Left lung (tissue), 14 donors: ENCODE measurements at places on chromosomes 11 and 22.
A peak's percentile ranks its signal among the peaks of the same experiment; 100 is the strongest.

DNA sequence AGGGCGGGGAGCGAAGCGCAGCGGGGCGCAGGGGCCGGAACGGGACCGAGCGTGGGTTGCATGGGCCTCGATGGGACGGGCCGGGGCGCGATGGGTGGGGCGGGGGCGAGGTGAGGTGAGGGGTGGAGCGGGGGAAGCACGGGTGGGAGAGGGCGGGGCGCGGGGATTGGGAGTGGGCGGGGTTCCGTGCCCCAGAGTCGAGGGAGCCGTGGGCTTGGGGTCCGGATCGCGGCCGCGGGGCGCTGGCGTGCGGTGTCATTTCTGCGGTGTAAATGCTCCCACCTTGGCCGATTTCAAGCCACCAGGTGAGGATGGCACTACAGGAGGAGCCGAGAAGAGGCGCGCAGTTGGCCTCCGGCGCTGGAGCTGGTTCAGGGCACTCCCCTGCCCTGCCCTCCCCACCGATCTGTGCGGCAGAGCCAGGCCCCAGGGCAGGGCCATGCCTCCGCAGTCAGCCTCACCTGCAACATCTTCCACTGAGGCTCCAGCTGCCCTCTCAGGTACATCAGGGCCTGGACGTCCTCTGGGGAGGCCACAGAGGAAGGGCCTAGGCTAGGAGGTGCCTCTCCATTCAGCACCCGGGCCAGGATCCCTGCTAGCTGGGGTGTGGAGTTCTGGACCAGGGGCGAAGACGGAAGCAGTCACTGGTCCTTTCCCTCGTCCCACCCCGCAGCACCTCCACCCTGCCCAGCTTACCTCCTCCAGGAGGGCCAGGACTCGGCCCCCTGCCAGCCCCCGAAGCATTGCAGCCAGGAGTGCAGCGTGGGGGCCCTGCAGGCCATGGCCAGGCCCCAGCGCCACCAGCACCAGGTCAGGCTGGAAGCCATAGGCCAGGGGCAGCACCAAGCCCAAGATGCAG lies 620 bp upstream of the TUBGCP6 start:
- no peak for DNase-seq

- no peak for DNase-seq
Measured at GRCh38 chr11:40819230-40819629, 640.2 kb downstream of the LRRC4C start.

- DNase-seq: no peak
Measured at GRCh38 chr11:129316781-129317180, 58.9 kb upstream of the BARX2 start.

DNA sequence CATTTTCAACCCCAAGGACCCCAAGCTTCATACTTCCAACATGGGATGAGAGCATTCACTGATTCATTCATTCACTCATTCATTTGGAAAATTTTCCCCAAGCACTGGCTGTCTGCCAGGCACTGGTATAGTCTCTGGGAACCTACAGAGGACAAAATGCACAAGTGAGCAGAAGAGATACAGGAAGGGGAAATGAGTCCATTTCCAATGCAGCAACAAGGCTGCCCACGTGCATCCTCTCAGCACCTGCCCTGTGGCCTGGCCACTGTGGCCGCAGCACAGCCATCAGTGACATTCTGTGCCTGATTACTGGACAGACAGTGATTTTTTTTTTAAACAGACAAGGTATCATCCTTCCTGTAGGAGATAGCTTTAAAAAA lies 96.0 kb upstream of the PITPNB start:
- DNase-seq: no peak

DNA sequence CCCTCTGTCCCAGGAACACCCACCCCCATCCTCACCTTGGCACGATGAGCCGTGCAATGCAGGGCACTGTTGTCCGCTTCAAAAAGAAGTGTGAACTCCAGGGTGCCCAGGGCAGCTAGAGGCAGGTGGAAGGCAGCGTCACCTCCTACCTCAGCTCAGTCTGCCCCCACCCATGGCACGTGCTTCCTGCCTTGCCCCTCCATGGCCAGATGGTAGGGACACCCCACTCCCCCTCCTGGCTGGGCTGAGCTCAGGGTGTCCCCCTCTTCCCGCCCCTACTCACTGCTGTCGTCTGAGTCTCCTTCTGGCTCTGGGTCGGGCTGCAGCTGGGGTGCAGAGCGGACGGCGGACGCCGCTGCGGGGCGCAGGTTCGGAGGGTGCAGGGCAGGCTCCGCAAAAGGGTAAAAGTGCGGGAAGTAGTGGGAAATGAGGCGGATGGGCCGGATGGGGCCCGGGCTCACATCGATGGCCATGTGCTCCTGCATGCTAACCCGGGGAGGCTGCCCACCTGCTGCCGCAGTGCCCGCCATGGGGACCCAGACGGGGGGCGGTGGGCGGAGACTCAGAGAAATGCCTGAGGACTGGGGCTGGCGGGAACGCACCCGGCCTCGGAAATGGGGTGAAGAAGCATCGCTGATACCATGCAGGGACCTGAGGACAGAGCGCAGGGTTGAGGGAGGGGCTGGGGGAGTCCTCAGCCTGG lies 9.1 kb downstream of the NDUFV1 start:
- DNase-seq: no peak

GRCh38 chr22:48779211-48779643 lies 1048.4 kb downstream of the BRD1 start:
- DNase-seq: no peak

DNA sequence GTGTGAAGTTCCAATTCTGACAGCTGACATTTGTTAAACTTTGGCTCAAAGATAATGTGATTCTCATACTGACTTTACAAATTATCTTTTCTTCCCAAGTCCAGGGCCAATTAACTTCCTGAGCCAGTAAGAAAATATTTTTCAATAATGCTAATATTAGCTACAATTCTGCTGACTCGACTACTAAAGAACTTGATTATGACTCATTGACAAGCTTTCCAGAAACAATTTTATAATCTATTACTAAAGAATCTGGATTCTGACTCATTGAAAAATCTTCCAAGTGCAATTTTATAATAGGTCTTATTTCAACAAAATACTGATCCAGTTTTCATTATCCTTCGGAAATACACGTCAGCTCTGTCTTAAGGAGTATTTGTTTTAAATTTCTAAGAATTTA lies 12.9 kb upstream of the XKR3 start:
- no peak for DNase-seq

DNA sequence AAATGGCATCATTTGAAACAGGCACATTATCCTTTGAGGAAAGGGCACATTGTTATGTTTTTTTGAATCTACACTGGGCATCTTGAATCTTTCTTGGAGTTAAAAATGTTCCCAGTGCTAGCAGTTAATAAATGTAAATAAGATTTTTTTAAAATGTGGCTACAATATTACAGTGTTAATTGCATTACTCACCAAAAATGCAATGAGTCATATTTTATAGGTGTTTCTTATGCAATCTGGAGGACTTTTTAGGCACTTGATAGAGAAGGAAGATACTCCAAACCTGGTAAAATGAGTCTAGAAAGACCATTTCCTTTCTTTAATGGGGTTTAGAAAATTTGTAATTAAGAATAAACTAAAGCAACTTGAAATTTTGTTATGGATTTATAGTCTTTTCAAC lies 238.0 kb downstream of the METTL15 start:
- DNase-seq: no peak

- no peak for DNase-seq
Measured at GRCh38 chr22:48425091-48425506, 1402.6 kb downstream of the BRD1 start.

- peak; percentile 87 for DNase-seq
Measured at GRCh38 chr11:67054836-67055523, 1.7 kb upstream of the RHOD start.

DNA sequence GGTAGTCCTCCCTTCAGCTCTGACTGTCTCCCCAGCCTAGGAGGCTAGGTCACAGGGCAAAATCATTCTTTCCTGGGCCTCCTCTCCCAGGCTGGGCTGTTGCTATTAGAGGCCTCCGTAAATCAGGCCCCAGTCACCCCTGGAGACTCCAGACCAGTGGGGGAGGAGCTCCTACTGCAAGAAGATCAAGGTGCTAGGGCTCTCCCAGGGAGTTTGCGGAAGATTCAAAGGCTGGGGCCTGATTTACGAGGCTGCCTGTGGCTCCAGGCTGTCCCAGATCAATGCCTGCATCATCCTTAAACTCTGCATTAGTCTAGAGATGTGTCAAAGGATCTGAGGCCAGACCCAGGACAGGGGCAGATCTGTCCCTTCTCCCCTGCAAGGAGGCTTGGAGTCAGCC lies 346.2 kb downstream of the TENM4 start:
- DNase-seq: no peak

DNA sequence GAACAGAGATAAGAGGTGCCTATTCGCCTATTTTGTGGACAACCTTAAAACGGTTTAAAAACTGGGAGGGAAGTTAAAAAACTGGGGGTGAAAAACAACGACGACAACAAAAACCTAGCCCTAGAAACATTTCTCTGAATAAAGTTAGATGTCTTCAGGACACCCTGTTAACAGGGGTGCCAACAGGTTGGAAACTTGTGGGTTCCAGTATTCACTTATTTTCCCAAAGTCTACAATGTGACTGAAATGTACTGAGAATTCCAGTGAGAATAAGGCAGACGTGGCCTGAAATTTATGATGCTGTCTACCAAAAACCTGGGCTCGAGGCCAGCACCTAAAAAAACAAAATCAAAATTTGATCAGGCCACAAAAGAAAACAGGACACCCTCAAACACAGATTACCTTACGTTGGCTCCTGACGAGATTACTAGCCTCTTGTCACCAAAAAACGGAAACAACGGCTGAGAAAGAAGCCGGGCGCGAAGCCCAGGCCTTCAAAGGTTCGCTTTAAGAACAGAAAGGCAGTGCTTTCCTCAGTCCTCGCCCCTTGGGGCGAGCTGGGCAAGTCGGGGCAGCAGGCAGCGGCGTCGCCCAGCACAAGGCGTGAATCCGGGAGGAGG lies 906 bp downstream of the CCDC90B start:
- DNase-seq: no peak

DNA sequence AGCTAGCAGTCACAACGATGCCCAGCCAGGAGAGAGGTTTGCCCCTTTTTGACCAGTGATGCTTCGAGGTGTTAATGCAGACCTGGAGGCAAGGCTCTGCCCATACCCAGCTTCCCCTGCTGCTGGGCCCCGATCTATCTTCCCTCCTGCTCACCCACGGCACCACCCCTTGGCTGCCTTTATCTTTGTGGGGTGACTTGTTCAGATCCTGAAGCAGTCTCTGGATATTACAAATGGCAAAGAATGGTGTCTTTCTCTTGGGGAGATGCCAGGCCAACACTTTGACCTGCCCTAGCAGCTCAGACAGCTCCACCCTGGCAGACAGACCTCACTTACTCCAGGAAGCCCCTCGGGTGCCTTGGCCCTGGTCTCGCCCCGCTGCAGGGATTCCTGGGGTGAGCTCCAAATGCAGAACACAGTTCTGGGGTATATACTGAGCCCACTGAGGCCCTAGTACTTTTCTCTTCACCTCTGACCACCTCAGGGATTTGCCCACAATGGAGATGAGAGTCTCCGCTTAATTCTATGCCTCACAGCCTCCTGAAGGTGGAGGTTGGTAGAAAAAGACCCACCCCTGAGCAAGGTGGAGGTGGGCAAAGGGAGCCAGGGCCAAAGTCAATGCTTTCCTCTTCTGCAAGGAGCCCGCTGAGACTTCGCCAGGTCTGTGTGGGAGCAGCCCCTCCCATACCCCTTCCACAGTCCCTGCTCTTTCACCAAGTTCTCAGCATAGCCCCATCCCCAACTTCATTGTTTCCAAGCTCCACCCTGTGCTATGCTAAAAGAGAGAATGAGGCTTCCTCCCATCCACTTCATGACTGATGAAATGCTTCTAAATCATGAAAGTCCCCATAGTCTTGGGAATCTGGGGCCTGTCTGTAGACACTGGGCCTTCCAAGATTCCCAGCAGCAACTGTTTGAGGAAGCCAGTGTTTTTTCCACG lies 11.1 kb upstream of the ST3GAL4 start:
- no peak for DNase-seq

DNA sequence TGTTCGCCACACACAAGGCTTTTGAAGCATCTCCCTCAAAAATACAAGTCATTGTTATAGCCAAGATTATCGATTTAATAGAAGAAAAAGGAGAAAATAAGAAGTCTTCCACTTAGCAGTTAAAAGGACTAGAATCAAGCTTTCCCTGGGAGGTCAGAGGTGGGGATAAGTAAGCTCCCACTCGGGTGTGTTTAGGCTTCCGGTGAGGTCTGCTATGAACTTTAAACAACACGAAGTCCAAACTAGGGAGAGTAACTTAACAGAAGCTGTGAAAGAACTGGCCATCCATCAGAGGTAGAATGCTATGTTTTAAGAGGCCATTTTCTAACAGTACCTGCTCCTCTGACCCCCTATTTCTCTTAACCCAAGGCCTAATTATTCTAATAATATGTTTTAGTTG lies 91.4 kb upstream of the APOA1 start:
- no peak for DNase-seq

DNA sequence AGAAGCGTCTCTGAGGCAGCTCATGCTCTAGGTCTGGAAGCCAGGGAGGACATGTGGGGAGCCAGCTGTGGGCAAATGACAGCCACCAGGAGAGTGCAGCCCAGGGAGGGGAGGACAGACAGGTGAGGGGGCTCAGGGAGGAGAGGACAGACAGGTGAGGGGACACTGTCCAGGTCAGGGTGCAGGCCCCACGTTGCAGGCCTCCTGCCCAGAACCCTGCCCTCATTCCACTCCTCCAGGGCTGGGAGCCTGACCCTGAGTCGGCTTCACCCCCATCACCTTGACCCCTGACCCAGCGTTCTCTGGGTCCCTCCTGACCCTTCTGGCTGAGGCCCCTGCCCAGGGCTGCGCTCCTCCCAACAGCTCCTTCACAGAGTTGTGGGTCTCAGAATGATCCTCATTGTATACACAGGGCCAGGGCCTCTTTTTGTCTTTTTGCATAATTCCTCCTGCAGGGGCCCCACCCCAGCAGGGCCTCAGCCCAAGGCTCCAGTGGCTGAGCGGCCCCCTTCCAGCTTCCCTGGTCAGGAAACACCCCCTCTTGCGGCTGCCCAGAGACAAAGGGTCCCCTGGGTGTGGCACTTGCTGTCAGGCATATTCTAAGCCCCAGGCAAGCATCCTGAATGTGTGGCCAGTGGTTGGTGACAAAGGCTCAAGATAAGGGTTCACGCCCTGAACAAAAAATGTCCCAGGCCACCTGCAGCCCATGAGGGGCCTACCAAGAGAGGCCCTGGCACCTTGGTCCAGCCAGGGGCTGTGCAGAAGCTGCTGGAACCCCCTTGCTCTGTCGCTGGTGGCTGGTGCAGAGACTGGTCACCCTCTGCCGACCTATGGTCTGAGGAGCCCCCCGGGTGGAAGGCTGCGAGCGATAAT lies 853.0 kb downstream of the BRD1 start:
- peak; percentile 7 for DNase-seq

DNA sequence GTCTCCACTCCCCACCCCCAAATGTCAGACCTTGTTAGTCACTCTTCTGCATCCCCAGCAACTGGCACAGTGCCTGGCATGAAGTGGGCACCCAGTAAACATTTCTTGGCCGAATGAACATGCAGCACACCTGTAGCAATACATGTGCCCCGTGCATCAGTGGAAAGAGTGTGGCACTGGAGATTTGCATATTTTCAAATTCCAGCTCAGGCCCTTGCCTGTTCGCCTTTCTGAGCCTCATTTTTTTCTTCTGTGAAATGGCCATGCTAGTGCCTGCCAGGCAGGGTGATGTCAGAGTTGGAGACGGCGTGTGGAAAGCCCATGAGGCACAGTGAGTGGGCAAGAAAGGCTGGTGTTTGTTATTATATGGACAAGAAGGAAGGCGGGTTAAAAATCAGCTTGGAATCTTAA lies 38.7 kb downstream of the CD82 start:
- no peak for DNase-seq

- peak; percentile 67 for DNase-seq
Measured at GRCh38 chr11:36564376-36565030, 3.3 kb upstream of the RAG1 start.

GRCh38 chr11:74696939-74697675 lies 34.1 kb downstream of the CHRDL2 start:
- DNase-seq: peak; percentile 84

- no peak for DNase-seq
Measured at GRCh38 chr11:31643857-31644256, 134.3 kb downstream of the ELP4 start.
